Kasumi-1 (cell line): ENCODE measurements at places on chromosomes 4 and X.
A peak's percentile ranks its signal among the peaks of the same experiment; 100 is the strongest.

DNA sequence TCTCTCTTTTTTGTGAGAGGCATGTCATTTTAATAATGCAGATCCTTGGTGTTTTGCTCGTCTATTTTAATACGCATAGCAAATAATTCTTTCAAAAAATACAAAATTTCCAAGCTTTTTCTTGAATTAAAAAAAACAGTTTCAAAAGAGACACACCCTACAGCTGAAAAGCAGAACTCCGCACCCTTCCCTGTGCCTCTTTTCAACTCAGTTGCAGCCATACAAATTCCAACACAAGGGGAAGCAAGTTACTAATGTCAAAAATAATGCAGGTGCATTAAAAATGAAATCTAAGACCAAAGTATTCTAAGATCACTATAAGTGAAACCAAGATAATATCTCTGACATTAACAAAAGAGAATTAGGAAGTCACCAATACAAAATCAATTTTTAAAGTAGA lies 66.6 kb downstream of the NR3C2 start:
- peak; percentile 40 for DNase-seq

- DNase-seq = no peak
Observed at GRCh38 chrX:22366166-22366702, 93.5 kb downstream of the CBLL2 start.

GRCh38 chr4:172666711-172667368 lies 501.8 kb upstream of the GALNT7 start:
- DNase-seq = no peak

- no peak for DNase-seq
Observed at GRCh38 chrX:151852294-151852693, 60.4 kb upstream of the MAGEA4 start.

GRCh38 chr4:75841641-75842520 lies 60.4 kb downstream of the PPEF2 start:
- no peak for DNase-seq

GRCh38 chr4:15878011-15878410 lies 60.5 kb downstream of the FGFBP1 start:
- DNase-seq = no peak

- peak; percentile 53 for DNase-seq
Observed at GRCh38 chr4:173990126-173990868, 293.2 kb downstream of the FBXO8 start.

DNA sequence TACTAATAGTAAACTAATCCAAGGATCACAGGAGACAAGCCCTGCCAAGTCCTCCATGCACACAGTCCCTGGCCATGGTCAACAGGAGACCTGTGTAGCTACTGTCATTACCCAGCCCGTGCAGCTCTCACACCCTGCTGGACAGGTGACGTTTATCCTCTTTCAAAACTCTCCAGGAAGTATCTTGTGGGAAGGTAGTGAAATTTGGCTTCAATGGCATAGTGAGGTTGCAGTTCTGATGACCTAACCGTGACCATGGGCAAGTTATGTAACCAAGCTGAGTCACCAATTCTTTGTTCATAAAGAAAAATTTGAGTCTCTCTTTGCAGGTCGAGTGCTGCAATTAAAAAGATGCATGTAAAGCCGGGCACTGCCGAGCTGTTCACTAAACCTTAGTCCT lies 11.3 kb upstream of the SLC2A9 start:
- no peak for DNase-seq

DNA sequence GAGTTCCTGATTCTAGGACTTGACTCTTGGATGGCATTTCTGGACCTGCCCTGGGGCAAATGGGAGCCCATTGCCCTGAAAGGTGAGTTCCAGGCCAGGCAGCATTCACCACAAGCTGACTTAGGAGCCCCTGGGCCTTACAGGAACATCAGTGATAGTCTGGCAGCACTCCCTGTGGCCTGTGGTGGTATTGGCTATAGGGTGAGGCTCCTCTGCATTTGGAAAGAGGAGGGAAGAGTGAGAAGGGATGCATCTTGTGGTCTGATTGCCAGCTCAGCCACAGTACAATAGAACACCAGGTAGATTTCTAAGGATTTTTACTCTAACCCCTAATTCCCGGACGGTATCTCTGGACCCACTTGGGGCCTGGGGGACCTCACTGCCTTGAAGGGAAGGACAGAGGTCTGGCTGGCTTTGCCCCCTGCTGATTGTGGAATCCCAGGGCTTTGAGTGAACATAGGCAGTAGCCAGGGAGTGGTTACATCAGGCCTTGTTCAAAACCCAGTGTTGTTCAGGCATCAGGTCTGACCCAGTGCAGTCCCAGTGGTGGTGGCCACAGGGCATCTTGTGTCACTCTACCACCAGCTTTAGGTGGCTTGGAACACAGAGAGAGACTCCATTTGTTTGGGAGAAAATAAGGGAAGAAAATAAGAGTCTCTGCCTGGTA lies 32.9 kb downstream of the MAGED4 start:
- DNase-seq = no peak

DNA sequence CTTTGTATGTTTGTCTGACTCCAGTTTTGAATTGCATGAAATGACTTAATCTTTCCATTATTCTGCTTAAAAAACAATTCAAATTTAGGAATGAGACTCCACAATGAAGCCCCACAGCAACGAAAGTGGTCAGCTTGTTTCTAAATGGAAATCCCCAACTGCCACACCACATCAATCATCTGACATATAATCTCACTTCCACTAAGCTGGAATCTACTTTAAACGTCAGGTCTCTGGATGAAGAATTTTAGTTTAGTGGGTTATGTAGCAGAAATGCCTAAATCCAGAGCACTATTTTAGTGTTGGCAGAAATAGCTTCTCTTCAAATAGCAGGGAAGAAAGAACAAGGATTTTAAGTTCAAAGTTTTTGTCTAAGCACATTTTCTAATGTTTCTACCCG lies 1.7 kb upstream of the BMP2K start:
- no peak for DNase-seq

- no peak for DNase-seq
Observed at GRCh38 chr4:72365981-72366380, 203.0 kb downstream of the ADAMTS3 start.

- no peak for DNase-seq
Observed at GRCh38 chrX:10016519-10017132, 49.5 kb downstream of the CLDN34 start.

GRCh38 chr4:150126201-150126863 lies 48.1 kb downstream of the DCLK2 start:
- peak; percentile 62 for DNase-seq

DNA sequence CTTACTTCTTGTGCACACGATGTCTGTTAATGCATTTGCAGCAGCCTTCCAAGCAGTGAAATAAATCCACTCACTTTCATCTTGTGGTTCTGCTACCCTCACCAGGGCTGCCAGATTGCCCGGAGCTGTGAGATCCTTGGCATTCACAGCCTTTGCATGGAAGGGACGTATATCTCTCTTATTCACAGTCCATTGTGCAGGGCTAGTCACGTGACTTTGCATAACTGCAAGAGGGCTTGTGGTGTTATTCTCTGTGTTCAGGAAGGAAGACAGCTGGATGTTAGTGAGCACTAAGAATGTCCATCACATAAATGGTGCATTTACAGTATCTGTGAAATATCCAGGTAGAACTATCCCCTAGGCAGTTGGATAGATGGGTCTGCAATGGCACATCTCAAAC lies 96.5 kb upstream of the BEND4 start:
- no peak for DNase-seq

- no peak for DNase-seq
Observed at GRCh38 chr4:140707325-140707724, 48.9 kb downstream of the TBC1D9 start.

- DNase-seq = no peak
Observed at GRCh38 chrX:106950381-106950780, 30.2 kb downstream of the CLDN2 start.

GRCh38 chrX:64894454-64895038 lies 81.7 kb downstream of the ZC4H2 start:
- peak; percentile 26 for DNase-seq

DNA sequence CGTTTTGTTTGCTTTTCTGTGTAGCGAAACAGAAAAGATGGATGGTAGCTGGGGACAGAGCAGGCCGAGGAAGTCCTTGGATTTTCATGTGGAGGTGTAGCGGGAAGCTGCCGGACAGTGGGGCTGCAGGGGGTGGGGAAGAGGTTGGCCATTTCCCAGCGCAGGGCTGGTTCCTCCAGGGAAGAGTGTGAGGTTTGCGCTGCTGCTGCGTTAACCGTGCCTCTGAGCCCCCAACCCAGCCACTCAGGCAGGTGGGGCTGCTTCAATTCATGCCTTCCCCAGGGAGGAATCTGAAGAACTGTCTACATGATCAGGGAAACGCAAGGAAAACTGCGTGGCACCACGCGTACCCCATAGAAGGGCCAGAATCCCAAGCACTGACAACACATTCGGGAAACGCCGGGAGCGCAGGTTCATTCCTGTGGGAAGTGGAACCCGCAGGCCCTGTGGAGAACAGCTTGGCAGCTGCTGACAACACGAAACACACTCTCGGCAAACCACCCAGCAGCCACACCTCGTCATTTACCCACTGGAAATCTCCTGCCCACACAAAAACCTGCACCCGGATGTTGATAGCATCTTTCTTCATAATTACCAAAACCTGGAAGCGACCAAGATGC lies 57.7 kb downstream of the PCGF3 start:
- no peak for DNase-seq

DNA sequence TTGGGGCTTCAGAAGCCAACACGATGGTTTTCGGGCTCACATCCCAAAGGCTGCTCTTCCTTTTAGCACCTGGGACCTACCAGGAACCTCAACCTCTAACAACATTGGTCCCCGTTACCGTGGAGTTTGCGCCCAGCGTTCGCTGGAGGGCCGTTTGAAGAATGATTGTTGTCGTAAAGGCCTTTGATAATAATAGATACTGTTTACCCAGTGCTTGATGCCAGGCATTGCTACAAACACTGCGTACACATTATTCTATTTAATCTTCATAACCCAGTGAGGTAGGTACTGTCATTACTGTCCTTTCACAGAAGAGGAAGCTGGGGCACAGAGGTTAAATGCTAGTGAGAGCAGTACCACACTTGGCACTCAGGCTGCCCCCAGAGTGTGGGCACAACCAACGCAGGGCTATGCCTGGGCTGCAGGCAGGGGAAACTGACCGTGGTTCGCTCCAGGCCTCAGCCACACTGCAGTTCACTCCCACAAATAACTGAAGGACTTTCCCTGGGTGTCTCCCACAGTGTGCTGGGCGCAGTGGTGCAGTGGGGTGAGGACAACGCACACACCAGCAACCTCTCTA lies 1.0 kb upstream of the ACSL1 start:
- peak; percentile 12 for DNase-seq

DNA sequence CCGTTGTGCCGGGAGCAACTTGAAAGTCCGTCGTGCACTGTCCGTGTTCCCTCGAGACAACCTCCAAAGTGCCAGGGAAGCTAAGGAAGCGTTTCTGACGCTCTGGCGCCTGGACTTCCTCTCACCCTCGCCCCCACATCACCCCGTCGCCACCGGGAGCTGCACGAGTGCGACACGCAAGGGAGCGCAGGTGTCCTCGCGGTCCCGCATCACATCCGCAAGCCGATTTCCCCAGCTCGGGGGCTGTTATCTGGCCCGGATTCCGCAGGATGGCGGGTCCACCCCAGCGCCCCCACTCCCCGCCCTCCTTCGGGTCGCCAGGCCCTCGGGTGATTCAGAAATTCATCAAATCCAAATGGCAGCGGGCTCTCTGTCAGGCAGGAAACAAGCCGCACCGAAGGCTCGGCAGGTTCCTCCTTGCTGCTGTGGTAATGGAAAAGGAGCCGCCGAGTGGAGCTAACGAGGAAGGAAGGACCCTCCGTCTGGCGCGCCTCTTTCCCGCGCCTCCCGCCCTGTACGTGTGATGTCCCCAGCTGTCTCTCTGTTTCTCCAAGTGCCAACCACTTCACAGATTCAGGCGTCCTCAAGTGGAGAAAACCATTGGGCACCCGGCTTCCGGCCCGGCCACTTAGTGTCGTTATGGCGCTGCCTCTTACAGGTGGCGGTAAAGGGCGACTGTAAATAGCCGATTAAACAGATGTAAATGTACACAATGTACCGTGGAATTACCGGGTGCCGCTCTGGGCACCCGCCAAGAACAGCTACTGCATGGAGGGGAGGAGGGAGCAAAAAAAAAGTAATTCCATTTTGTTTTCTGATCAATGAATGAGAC lies 921 bp upstream of the SETD7 start:
- peak; percentile 64 for DNase-seq

GRCh38 chr4:54100595-54101189 lies 729 bp downstream of the GSX2 start:
- peak; percentile 45 for DNase-seq

GRCh38 chrX:140949233-140949632 lies 53.2 kb upstream of the SPANXB1 start:
- DNase-seq = no peak
